Occipital lobe (tissue), 3 donors: ENCODE measurements at places on chromosomes 5 and 9.

DNA sequence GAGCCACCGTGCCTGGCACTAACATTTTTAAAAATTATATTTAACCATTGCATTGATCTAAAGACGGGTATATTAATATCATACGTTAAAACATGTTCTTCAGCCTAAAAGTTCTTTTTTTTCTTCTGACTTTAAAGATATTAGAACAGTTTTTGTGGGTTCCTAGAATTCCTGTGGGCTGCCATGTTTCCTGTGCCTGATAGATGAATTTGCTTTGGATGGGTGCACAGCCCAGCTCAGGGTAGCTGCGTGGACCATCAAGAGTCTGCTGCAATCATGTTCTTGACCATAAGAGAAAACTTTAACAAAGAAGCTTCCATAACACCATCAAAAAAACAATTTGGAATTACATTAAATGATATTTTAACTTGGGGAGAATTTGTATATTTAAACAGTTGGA is 2.4 kb upstream of the LAMC3 start:
- DNase-seq, result no peak

- no peak for DNase-seq
Measured at GRCh38 chr5:149212198-149212951, 59.3 kb upstream of the AFAP1L1 start.

- DNase-seq, result no peak
Measured at GRCh38 chr5:9523090-9523823, 22.6 kb downstream of the SEMA5A start.

- no peak for DNase-seq
Measured at GRCh38 chr5:134082264-134082992, 32.1 kb upstream of the TCF7 start.

GRCh38 chr9:108184941-108185340 is 670.8 kb downstream of the ACTL7B start:
- DNase-seq, result no peak

GRCh38 chr5:137264041-137264440 is 235.1 kb downstream of the SPOCK1 start:
- DNase-seq, result no peak

DNA sequence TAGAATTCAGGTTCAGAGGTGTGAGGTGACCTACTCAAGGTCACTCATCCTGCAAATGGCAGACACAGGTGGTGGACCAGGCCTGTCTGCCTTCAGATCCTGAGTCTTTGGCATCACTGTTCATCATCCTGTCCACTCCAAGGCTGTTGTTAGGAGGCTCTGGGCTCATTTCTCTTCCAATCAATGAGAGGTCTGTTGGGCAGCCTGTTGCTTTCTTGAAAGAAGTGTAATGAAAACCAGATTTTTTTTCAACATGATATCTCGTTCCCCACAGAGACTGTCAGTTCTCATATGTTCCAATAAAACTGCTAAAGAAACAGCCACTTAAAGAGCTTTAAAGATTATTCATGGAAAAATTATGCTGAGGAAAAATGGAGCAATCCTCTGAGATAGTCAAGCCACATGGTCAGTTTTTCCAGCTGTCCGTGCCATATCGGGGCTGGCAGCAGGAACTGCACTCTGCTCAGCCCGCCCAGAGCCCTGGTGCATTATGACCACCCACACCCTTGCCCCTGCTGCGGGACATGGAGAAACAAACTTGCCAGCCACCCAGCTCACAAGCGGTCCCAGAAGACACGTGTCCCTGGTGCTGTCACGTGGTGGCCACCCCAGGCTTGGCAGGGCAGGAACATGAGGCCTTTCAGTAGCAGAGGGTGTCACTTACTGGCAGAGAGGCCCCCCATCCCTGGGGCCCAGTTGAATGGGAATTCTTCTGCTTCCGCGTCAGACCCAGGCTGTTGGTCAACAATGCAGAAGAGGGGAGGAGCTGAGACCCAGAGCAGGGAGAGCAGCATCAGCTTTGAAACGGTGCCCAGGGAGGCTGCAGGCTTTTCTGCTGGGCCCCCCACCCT is 63.7 kb upstream of the ANGPTL2 start:
- peak; percentile 79 for DNase-seq

DNA sequence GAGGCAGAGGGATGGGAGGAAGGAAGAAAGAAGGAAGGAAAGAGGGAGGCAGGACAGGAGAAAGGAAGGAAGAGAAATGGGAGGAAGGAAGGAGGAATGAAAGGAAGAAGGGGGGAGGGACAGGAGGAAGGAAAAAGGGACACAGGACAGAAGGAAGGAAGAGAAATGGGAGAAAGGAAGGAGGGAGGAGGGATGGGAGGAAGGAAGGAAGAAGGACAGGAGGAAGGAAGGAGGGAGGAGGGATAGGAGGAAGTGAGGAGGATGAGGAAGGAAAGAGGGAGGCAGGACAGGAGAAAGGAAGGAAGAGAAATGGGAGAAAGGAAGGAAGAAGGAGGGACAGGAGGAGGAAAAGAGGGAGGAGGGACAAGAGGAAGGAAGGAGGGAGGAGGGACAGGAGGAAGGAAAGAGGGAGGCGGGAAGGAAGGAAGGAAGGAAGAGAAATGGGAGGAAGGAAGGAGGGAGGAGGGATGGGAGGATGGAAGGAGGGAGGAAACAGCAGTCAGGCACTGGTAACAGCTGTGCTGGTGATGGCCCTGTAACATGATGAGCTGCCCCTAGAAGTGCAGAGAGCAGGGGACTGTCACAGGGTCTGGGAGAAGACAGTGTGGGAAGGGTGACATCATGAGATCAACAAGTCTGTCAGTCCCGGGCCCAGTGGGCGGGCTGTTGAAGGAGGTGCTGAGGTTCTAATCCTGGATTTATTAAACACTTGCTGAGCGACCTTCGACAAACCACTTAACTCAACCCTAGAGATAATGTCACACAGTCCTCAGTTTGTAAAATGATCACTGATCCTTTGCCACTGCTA is 10.7 kb upstream of the IRX1 start:
- DNase-seq, result no peak

DNA sequence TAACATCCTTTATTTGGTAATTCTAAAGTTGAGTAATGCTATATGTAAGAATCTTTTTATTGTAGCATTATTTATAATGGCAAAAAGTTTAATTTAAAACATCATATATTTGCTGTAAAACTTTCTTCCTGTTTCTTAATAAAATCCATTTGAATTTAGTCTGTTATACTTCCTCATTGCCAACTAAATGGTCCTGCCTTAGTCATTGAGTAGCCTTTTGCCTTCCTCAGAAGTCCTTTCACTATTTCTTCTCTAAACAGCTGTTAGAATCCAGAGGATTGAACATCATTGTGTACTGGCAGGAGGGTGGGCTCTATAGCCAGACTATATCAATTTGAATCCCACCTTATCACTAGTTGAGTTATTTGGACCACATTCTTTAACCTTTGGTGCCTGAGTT is 11.0 kb downstream of the SLC44A1 start:
- DNase-seq, result no peak

- no peak for DNase-seq
Measured at GRCh38 chr9:133589454-133590227, 19.5 kb downstream of the FAM163B start.

DNA sequence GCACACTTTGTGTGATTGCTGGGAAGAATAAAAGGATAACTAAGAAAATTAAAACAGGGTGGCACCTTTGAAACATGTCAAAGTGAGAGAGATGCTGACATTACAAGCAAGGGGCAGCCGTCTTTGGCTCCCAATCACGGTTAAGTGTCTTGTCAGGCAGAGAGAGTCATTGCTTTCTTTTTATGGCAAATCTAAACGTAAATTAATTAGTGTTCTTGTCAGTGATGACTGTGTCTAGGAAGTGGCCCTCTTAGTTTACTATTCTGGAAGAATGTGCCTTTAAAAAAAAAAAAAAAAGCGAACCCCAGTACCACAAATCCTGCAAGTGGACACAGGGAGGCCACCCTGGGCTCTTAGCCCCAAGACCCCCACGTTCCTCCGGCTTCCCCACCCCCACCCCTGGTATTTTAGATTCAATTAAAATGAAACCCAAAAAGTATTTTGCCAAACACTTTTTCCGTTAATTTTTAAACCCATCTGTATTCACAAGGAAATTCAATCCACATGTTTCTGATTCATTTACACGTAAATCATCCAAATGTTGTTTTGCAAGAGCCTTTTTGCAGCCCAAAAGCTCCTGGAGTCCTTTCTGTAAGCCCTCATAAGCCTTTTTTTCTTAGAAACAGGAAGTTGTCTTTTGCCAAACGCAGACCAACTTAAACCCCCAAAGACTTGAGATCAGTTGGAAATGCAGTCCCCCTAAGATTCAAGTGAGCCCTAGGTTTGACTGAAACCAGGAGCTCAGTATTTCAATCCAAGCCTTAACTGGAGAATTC is 399.3 kb downstream of the EBF1 start:
- DNase-seq, result no peak

GRCh38 chr5:31952067-31952466 is 222.1 kb downstream of the GOLPH3 start:
- DNase-seq, result no peak

DNA sequence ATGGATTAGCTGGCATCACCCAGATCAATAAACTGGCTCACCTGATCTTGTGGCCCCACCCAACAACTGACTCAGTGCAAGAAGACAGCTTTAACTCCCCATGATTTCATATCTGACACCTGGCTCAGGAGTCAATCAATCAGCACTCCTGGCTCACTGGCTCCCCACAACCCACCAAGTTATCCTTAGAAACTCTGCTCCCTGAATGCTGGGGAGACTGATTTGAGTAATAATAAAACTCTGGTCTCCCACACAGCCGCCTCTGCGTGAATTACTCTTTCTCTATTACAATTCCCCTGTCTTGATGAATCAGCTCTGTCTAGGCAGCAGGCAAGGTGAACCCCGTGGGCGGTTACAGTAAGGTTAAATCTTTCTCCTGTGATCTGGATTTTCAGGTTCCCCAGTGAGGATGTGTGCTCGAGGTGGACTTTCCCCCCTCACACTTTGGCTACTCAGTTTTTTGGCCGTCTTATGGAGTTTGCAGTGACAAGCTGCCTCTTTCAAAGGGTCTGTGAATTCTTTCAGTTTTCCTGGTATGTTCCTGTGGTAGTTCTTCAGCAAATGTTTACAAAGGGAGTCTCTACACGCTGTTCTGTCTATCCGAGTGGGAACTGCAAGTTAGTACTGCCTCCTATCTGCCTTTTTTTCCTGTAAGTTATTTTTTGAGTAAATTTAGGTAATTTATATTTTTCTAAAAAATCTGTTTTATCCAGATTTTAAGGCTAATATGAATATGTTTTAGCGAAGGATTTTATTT is 500.2 kb upstream of the NUDT12 start:
- no peak for DNase-seq

DNA sequence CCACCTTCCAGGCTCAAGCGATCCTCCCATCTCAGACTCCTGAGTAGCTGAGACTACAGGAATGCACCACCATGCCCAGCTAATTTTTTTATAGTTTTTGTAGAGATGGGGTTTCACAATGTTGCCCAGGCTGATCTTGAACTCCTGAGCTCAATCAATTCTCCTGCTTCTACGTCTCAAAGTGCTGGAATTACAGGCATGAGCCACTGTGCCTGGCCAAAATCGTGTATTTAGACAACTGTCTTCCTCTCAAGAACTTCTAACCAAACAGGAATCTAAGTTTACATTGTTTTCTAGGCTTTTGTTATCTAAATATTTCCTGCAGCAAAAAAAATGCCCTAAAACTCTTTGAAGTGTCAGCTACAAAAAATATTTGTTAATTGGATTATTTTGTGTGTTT is 78.8 kb downstream of the NLN start:
- no peak for DNase-seq

- DNase-seq, result no peak
Measured at GRCh38 chr9:112009656-112010055, 113.0 kb downstream of the UGCG start.

GRCh38 chr5:150578781-150579461 is 61.5 kb upstream of the SYNPO start:
- DNase-seq, result no peak

DNA sequence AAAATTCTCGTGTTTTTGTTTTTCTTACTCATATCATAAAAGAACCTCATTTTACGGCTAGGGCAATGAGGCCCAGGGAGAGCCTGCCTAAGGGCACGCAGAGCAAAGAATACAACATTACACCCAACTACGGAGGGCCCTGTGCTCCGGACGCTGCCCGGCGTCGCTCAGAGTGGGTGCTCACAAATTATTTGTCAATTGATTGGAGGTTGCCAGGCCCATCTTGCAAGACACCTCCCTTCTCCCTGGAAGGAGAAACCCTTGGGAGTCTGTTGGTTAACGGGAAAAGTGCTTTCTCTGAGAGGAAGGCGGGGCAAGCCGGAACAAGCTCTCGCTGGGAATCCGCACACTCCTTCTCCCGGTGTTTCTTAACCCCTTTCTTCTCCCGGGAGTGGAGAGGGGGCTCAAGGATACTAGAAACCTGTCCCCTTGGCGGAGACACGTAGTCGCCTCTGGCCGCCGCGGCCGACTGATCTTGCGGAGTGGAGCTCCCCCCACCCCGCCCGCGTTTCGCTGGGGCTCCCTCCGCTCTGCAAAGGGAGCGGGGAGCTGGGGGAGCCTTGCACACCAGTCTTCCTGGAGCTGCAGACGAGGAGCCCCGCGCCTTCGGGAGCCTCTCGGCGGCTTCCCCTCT is 599.3 kb upstream of the SGCD start:
- peak; percentile 49 for DNase-seq

- no peak for DNase-seq
Measured at GRCh38 chr5:88827997-88828396, 55.0 kb downstream of the MEF2C start.

DNA sequence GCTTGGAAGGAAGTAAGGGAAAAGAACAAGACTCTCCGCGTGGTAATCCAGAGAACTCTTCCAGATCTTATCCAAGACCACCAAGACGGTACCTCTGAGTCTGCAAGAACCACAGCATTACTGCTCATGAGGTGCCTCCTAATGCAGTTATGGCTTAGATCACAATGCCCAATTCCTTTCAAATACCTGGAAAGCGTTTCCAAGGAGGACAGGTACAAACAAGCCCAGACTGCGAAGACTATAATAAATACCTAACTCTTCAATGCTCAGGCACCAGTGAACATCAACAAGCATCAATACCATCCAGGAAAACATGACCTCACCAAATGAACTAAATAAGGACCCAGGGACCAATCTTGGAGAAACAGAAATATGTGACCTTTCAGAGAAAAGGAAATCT is 325.5 kb downstream of the CWC27 start:
- DNase-seq, result no peak

- DNase-seq, result no peak
Measured at GRCh38 chr9:74132986-74133385, 364.1 kb upstream of the RORB start.

- no peak for DNase-seq
Measured at GRCh38 chr5:136979131-136979530, 520.0 kb downstream of the SPOCK1 start.

DNA sequence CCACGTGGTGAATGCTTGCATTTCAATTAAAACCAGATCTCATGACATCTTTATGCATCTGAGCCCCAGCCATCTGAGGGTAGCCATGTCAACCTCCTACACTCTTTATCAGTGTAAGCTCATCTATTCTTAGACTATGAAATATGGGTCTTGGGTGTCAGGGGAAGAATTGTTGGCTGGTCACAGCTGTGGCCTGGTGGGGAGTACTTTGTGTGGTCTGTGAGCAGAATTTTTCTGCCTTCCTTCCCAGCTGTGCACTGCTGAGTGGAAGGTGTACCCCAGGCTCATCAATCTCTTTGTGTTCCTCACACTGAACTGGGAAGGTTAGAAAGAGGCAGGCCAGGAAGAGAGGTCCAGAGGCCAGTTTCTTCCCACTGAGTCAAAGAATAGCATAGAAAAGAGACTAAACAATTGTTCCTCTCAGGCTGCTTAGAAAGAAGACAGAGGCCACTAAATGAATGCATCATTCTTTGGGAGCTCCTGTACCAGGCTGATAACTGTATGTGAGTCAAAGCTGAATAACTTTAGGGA is 202.7 kb upstream of the RGMB start:
- no peak for DNase-seq

- no peak for DNase-seq
Measured at GRCh38 chr5:172405226-172406107, 48.9 kb downstream of the SH3PXD2B start.
